ENCODE measurements at places on chromosomes 6 and 20.

DNA sequence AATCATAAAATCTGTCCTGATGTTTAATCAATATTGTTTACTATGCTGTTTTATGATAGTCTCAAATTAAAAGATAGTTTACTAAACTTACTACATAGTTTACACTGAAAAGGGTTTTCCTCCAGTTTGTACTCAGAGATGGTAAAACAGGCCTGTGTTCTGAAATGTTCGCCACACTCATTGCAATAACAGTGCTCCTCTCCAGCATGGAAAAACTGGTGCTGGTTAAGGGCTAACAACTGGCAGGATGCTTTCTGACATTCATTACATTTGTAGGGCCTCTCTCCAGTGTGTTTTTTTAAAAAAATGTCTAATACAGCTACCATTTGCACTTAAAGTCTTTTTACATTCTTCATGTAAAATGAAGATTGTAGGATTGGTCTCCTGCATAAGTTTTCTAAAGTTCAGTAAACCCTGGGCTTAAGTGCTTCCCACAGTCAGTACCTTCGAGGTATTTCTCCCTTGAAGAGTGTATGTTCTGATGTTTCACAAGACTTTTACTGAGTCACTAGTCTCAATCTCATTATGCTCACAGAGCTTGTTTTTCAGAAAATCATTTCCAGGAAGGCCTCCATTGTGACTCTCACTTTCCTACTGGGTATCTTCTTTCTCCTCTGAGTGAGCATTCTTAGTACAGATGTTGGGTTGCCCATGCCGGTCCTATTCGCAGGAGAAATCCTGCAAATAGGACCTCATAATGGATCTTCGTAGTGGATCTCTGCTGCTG lies 8.7 kb upstream of the ZSCAN12 start:
- DNase-seq: peak; percentile 73

- no peak for DNase-seq
Observed at GRCh38 chr6:3334555-3334954, 75.8 kb downstream of the PSMG4 start.

DNA sequence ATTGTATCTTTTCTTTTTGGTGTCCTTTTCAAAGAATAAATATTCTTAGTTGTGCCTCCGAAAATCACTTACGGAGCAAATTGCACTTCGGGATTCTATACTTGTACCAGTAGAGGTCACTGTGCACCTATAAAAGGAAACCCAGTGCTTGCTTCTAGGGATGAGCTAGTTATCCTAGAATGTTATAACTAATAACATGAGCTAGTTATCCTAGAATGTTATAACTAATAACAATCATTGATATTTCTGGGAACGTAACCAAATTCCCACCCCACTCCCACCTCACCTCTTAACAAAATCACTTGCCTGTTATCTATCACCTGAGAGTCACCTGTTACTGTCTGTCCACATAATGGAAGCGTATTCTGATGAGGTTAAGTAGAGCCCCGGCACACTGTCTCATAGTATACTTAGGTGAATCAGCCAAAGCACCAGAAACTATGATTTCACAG lies 126.9 kb upstream of the TIAM2 start:
- peak; percentile 55 for DNase-seq

DNA sequence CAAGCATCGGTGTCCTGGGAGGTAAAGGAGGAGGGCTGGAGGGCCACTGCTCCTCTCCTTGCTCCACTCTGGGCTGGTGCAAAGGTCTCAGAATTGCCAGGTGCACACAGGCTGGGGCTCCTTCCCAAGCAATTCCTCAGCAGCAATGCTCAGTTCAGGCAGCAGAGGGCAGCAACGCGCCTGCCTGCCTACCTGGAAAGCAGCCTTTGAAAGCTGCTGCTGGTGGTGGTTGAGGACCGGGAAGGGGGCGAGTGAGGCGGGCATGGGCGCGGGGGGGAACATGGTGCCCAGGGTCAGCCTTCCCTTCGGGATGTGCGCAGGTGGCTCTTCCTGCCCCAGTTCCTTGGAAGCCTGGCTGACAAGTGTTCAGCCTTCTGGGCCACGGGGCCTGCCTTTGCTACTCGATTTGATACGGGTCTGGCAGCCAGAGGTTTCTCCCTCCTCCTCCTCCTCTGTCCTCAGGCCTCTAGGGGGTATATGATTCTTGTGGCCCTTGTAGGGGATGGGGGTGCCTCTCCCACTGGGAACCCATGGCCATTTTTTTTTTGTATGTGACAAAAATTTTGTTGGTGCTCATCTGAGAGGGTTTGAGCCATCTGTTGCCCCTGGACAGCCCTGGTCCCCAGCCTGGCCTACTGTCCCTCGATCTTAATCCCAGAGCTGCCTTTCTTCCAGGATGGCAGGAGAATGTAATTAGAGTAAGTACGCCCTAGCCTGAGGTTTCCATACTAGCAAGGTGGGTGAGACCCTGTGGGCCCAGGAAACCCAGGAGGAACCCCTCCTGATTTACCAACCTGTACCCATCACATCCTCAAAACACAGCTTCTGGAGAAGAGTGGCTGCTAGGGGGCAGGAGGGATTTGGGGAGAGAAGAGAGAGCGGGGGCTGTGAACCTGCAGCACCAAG lies 20.1 kb downstream of the MRPS18A start:
- peak; percentile 41 for DNase-seq

- DNase-seq: no peak
Observed at GRCh38 chr20:50565383-50565782, 55.2 kb downstream of the PTPN1 start.

DNA sequence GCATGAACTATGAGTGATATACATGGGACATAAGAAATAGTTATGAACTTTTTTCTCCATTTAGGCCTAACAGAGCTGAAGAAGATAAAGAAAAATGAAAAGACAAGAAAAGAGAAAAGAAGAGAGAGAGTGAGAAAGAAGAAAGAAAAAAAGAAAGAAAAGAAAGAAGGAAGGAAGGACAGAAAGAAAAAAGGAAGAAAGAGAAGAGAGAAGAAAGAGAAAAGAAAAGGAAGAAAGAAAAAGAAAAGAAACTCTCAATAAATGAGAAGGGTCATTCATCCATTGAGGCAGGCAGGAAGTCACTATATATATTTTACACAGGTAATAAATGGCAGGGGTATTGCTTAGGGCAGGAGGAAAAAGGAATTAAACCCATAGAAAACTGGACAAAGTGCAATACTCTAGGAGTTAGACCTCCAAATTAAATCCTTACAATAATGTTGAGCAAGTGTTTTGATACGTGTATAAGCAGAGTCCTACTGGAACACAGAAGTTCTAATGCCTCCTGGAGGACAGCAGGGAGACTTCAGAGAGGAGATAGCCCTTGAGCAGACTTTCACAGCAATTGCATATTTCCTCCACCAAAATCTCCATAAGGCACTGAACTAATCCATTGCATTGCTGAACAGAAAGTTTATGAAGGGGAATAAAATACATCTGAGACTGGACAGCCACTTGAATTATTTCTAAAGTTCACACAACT lies 86.4 kb upstream of the TENT5A start:
- peak; percentile 33 for DNase-seq

GRCh38 chr6:100479179-100480035 lies 14.7 kb upstream of the SIM1 start:
- DNase-seq: peak; percentile 48

DNA sequence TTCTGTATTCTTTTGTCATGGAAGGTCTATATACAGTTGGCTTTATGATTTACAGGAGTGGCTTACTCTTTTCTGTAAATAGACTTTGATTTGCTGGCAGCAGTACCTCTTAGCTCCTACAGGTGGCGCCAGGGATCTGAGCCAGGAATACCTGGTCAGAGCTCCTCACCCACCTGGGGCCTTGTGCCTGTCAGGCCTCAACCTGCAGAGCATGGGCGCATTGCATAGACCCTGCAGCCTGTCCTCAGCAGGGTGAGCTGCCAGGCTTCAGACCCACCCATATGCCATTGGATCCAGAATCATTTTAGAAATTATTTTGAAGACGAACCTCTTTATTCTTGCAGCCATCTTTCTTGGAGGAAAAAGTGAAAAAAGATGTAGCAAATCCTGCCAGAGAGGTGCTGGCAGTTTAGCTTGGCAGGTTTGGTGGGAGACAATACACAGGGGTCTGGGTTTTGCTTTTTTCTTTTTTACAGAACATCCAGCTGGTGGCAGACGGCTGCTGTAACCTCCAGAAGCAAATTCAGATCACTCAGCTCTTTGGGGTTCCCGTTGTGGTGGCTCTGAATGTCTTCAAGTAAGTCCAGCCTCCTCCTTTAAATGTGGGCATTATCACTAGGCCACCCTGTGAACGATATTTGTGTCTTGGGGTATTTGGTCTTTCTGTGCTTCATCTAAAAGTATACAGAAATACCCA lies 149.1 kb downstream of the MTHFD1L start:
- DNase-seq: peak; percentile 57

- DNase-seq: no peak
Observed at GRCh38 chr6:27754408-27754782, 157.8 kb downstream of the OR2B2 start.

GRCh38 chr6:111210194-111210728 lies 123.0 kb downstream of the SLC16A10 start:
- peak; percentile 47 for DNase-seq

DNA sequence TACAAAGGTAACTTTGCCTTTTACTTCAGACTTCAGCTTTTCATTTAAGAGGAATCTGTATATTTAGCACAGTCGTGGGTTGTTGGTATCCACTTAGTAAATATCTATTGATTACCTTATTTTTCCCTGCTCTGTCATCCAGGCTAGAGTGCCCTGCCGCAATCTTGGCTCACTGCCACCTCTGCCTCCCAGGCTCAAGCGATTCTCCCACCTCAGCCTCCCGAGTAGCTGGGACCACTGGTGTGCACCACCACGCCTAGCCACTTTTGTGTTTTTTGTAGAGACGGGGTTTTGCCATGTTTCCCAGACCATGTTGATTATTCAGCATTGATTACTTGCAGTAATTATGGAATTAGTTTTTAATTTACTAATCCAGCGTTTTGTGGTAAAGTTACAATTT lies 41.3 kb downstream of the MACROD2 start:
- no peak for DNase-seq

DNA sequence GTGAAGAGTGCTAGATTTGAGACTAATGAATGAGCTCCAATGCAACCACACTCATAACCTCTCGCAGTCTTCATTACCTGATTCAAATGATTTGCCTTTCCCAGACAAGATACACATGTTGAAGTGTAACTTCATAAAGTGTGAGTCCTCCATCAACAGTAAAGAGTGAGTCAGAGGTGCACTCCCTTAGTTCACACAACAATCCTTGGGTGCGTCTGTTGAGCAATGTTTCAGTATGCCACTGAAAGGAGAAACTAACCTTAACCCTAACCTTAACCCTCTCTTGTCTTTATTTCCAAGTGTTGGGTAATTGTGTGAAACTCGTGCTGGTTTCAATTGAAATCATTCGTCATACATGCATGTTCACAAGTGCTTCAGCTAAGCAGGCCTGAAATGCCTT lies 21.0 kb upstream of the RIN2 start:
- peak; percentile 85 for DNase-seq

DNA sequence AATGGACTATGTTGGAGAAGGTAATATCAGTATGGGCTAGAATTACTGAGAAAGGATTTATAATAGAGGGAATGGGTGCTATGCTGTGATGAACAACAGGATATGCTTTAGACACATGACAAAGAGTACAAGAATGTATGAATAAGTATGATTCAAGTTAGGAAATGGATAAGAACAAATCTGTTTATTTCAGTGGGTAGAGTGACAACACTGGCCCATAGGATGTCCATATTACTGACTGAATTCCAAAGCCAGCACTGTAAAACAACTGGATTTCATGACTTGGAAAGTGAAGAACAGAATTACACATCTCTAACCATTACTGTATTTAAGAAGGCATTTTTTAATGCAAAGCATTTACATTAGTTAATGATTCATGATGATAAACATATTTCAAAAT lies 35.9 kb downstream of the EPM2A start:
- peak; percentile 85 for DNase-seq

DNA sequence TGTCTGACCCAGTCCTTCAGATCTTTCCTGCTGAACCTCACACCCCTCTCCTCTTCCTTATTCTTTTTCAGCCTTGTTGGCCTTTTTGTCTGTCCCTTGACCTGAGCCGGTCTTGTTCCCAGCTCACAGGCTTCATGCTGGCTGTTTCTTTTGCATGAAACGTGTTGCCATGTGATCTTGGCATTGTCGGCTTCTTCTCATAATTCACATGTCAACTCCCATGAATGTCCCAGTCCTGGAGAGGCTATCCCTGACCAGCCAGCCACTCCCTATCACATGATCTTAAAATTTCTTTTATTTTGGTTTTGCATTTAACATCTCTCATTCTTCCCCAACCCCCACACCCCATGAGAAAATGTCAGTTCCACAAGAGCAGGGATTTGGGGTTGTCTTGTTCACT lies 131.2 kb upstream of the TSHZ2 start:
- DNase-seq: no peak

DNA sequence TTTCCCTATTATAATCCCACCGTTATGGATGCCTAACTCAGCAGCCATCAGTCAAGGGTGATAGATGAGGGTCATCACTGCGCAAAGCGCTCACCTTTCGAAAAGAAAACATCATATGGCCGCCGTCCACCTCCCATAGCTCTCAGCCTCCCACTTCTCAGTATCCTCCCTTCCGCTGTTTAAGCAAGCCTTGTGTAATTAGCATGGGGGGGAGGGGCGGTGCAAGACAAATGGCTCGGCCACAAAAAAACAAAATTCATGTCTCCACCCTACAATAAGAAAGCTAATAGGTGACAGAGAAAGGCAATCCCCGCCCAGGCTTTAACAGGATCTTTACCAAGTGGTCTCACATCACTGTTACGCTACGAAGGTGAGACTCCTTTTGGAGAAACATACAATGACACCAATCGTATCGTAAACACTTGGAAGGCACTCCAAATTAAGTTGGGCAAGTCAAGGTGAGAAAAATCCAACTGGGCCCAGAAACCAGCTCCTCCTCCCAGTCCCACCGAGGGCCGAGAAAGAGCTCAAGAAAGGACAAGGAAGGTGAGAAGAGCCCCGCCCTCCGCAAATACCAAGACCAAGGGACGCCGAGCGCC lies 645 bp downstream of the DDX39B start:
- peak; percentile 67 for DNase-seq

DNA sequence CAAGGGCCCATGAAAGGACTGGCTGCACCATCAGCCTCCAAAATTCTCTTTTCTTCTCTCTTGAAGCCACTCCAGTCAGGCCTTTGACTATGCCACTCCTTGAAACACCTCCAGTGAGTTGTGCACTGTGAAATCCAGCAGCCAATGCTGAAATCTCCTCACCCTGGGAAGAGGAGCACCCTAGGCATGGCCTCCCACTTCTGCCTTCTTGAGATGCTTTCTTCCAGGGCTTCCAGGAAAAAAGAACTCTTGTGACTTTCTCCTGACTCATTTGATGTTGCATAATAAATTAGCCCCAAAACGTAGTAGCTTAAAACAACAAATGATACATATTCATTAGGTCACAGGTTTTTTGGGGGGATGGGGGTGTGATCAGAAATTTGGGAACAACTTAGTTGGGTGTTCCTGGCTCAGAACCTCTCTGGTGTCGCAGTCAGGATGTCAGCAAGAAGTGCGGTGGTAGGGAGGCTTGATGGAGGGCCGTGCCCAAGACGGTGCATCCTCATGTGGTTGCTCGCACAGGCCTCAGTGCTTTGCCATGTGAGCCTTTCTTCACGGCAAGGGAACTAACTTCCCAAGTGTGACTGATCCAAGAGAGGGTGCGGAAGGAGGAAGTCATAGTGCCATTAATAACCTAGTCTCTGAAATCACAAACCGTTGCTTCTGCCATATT lies 12.1 kb downstream of the NCR2 start:
- DNase-seq: peak; percentile 23

All from amniotic epithelial cell (primary cell).